SHP77 (cell line): ENCODE measurements at places on chromosomes 2 and 18.

GRCh38 chr18:46406539-46406932 is 250.5 kb downstream of the LOXHD1 start:
- DNase-seq, result no peak

DNA sequence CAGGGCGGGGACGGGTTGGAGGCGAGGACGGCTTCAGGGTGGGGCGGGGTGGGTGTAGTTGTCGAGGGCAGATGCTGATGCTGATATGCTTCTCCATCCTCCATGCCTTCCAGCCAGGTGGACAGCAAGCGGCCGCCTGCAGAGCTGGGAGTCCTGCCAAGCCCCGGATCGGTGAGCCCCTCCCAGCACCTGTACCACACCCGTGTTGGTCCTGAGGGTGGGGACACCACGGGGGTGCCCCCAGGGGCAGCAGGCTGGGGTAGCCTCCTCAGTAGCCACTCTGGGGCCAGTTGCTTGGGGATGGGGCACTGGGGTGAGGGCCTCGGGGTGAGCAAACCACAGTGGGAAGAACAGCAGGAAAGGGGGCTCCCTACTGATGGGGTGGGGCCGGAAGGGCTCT is 2.6 kb downstream of the ANO7 start:
- DNase-seq, result no peak

- DNase-seq, result no peak
Measured at GRCh38 chr2:132037527-132038178, 124.1 kb downstream of the ANKRD30BL start.

DNA sequence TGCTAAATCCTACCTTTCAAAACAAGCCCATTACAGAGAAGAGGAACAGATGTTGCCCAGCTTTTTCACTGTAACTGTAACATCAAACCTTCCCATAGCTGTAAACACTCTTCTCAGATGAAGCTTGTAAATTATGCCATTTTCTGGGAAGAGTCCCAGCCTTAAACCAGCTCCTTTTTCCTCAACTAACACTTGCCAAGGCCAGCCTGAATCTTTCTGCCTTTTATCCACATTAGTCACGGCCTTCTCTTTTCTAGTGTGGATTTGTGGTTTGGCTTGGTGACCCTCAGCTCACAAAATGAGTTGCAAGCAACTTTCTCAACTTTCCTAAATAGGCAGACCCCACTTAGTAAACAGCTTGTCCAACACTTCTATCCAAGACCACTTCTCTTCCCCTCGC is 90.2 kb downstream of the CABLES1 start:
- no peak for DNase-seq

- DNase-seq, result no peak
Measured at GRCh38 chr2:4964579-4964978, 727.6 kb upstream of the SOX11 start.

DNA sequence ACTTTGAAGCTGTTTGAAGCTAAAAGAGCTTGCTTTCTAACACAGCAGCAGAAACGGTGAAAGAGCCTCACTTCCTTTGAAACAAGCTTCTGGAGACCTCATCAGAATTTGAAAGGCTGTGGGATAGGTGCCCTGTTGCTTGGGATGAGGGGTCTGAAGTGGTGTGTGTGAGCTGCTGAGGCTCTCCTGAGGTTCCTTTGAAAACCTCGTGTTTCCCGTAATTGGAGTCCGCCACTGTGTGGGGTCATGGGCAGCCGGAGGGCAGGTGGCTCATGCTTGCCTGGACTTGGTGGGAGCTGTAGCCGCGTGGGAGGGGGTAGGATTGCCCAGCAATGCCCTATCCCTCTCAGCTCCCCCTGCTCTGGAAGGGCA is 34.4 kb downstream of the CABLES1 start:
- DNase-seq, result no peak

DNA sequence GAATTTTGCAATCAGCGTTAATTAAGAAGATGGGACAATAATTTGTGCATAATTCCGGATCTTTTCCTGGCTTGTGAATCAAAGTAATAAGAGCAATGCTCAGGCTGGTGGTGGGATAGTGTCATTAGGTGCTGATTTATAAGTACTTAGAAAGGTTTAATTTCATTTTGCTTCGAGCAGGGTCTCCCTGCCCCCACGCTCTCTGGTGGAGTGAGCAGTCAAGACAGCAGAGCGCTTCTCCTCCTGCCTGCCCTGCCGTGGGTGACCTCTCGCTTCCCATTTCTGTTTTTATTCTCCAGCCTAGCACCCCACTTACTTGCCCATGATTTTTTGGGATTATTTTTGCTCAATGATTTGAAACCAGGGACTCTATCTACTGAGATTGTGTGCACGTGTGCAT is 7.1 kb downstream of the ASB18 start:
- DNase-seq, result no peak

DNA sequence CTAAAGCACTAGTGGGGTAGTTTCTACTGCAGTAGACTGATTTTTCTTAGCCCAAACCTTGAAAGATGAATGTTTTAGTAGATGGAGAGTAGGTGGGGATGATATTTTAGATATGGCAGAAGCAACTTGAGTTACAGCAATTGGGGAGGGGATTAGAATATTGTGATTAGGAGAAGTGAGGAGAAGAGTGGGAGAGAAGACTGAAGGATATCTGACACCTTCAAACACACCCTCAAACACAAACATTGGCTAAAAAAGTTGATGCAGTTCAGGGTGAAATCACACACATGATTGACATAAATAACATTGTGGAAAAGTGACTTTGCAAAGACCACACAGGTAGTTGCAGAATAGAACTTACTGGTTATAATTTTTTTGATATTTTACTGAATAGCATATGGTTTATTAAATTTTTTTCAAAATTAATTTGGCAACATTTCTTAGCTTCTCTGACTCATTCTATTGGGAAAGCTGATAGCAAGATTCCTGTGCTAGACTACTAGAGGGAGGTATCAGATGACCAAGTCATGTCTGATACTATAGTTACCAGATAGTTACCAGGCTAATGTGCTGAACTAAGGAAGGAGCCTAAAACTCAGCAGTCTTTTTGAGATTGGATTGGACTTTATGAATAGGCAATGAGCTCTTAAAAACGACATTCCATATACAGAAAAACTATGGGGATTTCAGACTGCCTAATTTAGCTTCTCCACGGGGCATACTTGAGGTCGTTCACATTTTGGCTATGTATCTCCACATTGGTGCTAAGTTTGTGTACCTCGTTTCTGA is 73.0 kb downstream of the ACTR3 start:
- no peak for DNase-seq

GRCh38 chr18:13237073-13237472 is 18.5 kb downstream of the LDLRAD4 start:
- no peak for DNase-seq

DNA sequence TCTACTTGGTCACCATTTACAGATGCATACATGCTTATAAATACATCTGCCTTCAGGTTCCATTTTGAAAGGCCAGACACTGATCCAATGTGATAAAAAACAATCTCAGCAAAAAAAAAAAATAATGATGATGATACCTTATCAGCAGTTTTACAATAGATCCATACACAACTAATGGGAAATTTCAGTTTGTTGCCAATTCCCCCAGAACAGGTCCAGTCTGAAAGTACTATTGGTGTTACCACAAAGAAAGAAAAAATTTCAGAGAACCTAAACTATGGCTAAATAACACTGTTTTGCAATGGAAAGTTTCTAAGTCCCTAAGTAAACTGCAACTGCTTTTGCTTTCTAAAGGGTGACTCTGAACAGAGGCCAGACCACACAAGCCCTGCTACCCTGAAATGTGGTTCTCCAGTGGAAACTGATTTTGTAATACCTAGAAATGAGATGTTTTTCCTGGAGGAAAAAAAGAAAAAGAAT is 54.1 kb downstream of the LPIN2 start:
- no peak for DNase-seq

DNA sequence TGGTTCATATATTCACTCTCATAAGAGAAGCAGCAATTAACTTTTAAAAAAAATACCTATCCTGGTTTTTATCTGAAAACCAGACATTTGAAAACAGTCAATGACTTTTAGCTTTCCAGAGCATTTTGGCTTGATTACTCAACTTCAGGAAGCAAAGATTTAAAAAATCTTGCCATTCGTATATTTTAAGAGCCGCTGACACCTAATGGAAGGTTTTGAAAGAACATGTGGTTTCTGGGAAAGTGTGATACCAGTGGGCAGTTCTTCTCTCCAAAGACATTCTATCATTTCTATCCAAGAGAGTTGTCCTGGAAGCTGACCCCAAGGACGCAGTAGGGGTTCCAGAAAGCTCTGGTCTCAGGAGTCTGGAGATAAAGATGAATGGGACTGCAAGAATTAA is 234.7 kb downstream of the TTC32 start:
- DNase-seq, result no peak

GRCh38 chr2:175135177-175135576 is 32.8 kb downstream of the ATF2 start:
- DNase-seq, result no peak

GRCh38 chr2:238441262-238442114 is 14.8 kb downstream of the ASB1 start:
- DNase-seq, result no peak

- no peak for DNase-seq
Measured at GRCh38 chr2:18170642-18171041, 292.2 kb downstream of the KCNS3 start.

DNA sequence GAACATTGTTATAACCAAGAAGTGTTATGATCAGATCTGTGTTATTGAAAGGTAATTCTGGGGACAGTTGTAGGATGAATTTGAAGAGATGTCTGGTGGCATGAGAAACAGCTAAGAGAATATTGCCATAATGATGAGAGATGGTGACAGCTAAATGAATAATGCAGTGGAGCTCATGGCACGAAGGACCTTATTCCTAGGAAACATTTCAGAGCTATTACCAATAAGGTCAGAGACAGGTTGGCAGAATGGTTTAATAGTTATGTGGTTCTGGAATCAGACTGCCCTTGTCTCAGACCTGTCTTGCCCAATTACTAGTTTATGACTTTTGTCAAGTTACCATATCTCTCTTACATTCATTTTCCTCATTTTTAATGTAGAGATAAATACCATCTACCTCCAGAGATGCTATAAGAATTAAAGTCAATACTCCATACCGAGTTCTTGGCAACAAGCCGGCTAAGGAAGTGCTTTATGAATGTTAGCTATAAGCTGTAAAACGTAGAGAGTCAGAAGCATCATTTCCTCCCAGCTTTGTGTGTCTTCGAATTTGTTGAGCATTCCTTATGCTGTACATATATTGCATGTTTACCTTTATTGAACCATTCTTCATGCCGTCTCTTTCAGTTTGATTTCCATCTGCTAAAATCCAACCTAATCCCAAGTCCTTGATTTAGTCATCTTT is 73.6 kb upstream of the COL5A2 start:
- DNase-seq, result no peak

DNA sequence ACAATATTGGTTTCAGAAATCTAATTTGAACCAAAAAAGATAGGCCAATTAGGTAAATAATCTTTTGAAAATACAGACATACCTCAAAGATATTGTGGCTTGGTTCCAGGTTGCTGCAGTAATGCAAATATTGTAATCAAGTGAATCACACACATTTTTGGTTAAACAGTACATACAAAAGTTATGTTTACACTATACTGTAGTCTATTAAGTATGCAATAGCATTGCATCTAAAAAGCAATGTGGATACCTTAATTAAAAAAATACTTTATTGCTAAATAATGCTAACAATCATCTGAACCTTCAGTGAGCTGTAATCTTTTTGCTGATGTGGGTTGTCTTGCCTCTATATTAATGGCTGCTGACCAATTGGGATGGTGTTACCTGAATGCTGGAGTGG is 67.3 kb downstream of the KYNU start:
- no peak for DNase-seq

DNA sequence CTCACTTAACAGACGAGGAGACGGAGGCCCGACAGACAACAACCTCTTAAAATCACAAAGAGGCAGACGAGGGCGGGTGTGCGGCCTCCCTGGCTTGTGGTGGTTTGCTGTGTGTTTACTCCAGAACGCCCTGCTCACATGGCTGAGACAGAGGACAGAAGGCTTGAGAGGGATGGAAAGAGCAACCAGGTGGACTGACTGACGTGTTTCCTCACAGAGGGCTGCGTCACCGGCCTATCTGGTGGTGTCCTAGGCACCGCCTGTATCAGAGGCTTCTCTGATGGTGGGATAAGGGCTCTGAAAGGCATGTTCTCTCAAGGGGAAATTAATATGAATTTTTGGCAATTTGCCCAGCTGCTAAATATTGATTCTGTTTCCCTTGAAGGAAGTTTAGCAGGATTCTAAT is 47.0 kb upstream of the RALBP1 start:
- peak; percentile 52 for DNase-seq

GRCh38 chr2:219836647-219837177 is 209.3 kb downstream of the SLC4A3 start:
- DNase-seq, result peak; percentile 30

GRCh38 chr2:238269741-238270140 is 18.7 kb downstream of the PER2 start:
- no peak for DNase-seq

DNA sequence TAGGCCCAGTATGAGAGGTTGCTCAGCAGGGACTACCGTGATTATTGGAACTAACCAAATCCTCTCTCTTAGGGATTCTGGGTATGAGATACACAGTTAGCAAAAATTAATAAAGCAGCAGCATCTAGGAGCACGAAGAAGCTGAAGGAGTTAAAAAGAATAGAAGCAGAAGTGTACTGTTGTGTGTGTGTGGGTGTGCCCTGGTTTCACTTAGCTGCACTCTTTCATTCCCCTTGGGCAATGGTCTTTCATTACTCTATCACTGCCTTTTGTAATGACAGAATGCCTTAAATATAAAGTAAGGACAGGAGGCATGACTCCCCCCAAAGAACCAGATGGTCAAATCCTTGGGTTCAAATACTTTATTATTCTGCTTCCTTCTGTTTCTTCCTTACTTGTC is 115.9 kb upstream of the CD302 start:
- no peak for DNase-seq

GRCh38 chr2:33412920-33413319 is 63.5 kb upstream of the RASGRP3 start:
- no peak for DNase-seq

- DNase-seq, result no peak
Measured at GRCh38 chr2:98861601-98862000, 74.4 kb downstream of the CRACDL start.

DNA sequence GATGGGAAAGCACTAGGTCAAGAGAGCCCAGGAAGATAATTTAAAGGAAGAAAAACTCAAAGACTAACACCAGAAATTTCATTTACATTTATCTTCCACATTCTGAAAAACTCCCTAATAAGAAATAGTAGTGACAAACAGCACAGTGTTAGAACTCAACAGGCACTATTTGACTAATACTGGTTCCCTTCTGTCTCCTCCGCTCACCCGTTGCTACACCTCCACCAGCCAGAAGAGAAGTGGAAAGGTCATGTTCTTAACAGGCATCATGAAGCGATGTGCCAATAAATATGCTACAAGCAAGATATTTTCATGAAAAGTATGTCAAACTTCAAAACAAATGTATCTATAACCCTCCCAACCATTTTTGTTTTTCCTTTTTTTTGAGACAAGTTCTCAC is 5.7 kb downstream of the ROCK1 start:
- DNase-seq, result no peak
